Peyer's patch (tissue), 4 donors: ENCODE measurements at places on chromosomes 1 and 21.

DNA sequence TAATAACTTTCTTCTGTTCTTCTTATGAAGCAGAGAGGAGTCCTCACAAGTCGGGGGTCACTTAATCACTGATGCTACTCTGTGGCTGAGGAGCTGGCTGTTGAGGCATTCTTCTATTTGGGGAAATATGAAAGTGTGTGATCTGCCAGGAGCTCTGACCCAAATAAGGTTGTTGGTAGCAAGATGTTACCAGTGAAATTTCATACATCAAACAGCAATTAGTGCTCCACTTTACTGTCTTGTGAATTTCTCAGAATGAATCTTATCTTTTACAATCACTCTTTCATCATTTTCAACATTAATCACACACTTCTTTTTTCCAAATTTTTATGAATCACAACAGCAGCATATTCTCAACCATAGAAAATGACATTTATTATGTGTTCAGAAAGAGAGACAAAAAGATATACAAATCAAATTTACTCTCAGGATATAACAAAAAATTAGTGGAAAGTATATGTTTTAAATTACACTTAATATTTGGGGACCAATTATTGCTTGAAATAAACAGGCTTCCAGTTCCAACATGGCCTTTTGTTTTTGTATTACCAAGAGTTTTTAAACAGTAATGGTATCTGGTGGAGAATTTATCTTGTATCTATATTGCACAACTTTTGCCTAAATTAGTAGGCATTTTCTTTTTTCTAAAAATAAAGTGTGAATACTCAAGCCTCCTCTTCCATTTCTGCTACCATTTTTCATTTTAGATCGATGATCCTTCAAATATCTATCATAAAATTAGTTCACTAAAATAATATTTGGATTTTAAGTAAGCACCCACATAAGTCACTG lies 9.6 kb downstream of the PTGER3 start:
- DNase-seq, result no peak

- peak; percentile 56 for DNase-seq
Observed at GRCh38 chr1:204920967-204921366, 50.3 kb downstream of the NFASC start.

DNA sequence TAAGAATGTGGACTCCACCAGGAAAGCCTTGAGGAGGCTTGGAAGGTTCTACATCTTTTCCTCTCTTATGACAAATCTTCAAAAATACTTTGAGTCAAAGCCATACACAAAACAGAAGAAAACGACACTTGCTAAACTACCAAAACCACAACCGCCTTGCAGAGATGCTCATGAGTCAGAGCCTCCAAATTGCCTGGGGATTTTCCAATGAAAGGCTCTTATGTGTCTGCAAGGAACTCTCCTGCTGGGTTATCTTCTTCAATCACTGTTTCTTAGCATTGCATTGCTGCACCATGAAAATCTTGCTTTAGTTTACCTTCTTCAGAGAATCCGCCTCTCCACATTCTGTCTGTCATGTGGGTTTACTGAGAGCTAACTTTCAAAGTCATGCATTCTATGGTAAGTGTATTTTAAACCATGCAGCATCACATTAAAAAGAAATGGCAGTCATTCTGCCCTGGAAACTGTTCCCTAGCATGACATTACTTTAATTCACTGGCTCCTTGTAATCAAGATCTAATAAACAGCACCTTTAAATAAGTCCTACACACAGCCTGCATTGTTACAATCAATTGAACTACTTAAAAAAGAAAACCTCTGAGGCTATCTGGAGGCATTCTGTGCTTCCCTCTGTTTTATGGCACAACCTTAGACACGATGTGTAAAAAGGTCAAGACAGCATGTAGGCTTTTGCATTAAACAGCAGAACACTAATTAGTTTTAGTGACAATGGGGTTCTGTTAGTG lies 210.0 kb upstream of the FOXD3 start:
- no peak for DNase-seq

GRCh38 chr1:78091215-78091813 lies 45.5 kb downstream of the GIPC2 start:
- DNase-seq, result no peak

GRCh38 chr1:8120693-8121260 lies 94.7 kb upstream of the ERRFI1 start:
- DNase-seq, result no peak

DNA sequence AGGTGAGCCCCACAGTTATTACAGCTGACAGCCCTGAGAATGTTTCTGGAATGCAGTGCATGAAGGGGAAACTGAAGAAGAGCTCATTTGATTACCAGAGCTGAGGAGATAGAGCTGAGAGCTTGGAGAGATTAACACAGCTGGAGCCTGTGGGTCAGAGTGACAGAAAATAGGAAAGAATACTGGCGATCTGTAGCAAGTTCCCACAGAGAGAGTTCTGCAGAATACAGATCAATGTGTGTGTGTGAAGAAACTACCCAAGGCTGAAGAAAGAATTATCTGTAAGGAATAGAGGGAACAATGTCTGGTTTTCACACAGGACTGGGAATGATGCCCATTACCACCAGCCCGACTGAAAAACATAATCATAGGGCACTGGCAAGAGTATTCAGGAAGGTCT lies 103.6 kb upstream of the SNX7 start:
- no peak for DNase-seq

GRCh38 chr1:186672131-186672530 lies 8.1 kb downstream of the PTGS2 start:
- no peak for DNase-seq

GRCh38 chr1:101337968-101338367 lies 101.1 kb downstream of the S1PR1 start:
- DNase-seq, result no peak

- DNase-seq, result no peak
Observed at GRCh38 chr1:212688341-212689047, 11.1 kb downstream of the BATF3 start.

DNA sequence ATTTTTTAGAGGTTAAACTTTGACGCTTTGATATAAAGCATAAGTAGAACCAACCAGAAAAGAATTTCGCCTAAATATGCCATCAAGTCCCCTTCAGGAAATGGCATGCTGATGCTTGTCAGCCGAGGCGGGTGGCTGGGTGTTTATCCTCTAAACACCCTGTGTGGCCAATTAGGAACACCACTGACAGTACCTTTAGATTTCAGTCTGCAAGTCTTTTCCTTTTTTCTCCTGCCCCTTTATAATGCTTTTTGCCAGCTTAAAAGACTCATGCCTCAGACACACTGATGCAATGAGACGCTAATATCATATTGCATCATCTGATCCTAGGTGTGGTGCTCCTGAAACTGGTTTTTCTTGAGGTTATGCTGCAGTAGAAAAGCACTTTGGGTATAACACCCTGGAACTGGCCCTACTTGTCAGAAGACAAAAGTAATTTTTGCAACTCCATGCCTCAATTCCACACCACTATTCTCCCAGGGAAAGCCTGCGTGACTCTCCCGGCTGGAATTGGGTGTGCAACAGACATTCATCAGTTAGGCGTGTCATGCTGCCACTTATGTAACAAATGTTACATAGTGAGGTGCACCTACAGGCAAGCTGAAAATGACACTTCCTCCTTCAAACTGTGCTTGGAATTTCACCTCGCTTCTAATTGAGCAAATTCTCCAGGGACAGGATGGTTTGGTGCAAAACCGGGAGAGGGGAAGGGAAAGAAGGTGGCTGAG lies 2.0 kb upstream of the RCC2 start:
- no peak for DNase-seq

GRCh38 chr1:93079685-93080141 lies 630 bp downstream of the MTF2 start:
- peak; percentile 35 for DNase-seq

DNA sequence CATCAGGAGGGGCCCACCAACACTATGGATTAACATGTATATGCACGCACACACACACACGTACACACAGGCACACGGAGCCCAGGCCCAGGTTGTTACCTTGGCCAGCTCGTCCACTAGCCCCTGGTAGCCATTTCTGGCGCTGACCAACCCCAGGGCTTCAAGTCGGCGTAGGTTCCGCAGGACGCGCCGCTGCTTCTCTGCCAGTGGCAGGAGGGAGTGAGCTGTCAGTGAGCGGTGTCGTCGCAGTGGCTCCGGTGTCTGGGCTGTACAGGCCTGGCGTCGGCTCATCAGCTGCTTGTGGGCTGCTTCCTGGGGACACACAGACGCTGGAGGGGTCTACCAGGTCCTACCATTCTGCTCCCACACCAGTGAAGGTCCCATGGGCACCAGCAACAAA lies 29.4 kb upstream of the MEF2D start:
- DNase-seq, result no peak

- DNase-seq, result no peak
Observed at GRCh38 chr1:185070051-185070450, 24.7 kb downstream of the RNF2 start.
